ENCODE measurements at places on chromosomes 12 and 14.

DNA sequence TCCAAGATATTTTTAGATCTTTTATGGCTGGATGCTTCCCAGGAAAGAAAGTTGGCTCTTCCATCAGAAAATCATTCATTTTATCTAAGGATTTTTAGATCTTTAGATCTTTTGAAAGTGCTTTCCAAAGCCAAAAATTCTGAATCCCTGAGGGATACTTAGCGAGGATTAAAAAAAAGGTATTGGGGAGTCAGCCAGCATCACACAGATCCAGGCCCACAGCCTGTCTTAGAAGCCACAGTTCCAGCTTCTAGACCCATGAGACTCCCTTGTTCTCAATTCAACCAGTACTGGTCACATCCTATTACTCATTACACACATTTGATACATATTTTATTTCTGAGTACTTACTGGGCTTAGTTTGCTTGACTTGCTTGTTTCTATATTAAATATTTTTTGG, 49.9 kb downstream of the TSPAN8 start:
- DNase-seq = no peak

GRCh38 chr12:6664902-6665301, 2.0 kb upstream of the ING4 start:
- DNase-seq = no peak

DNA sequence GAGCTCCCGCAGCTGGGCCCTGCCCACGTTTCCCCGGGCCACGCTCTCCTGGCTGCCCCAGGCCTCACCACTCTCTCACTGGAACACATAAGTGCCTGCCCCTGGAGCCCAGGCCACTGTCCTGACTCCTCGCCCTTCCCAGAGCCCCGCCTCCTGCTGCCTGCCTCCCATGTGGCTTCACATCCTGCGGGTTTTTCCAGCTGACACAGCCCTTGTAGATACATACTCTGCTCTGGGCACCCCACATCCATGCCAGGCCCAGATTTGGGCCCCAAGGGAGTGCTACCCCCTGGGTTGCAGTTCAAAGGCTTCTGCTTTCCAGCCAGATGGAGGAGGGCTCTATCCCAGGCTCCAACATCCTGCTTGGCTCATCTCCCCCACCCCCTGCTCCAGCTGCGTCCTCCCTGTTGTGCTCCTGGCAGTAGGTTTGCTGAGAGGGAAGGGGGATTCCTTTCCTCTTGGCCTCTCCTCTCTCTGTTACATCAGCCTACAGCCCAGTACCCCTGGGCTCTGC, 60.1 kb downstream of the TSPAN9 start:
- no peak for DNase-seq

GRCh38 chr12:93783832-93784231, 106.7 kb downstream of the CRADD start:
- DNase-seq = no peak

DNA sequence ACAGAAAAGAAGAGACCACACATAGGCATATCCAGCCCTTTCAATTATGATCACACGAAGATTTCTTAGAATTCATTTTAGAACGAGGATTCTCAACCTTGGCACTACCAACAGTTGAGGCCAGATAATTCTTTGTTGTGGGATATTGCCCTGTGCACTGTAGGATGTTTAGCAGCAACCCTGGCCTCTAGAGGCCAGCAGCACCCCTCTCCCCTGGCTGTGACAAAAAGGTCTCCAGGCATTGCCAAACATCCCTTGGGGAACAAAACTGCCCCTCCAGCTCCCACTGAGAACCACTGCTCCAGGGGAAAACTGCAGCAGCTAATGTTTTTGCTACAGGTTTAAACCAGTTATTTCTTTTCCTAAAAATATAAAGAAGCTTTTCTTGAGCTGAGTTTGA, 7.1 kb downstream of the NT5DC3 start:
- no peak for DNase-seq

- DNase-seq = no peak
Observed at GRCh38 chr12:131842169-131842568, 14.0 kb downstream of the MMP17 start.

- no peak for DNase-seq
Observed at GRCh38 chr12:72075891-72076557, 137.4 kb downstream of the TPH2 start.

DNA sequence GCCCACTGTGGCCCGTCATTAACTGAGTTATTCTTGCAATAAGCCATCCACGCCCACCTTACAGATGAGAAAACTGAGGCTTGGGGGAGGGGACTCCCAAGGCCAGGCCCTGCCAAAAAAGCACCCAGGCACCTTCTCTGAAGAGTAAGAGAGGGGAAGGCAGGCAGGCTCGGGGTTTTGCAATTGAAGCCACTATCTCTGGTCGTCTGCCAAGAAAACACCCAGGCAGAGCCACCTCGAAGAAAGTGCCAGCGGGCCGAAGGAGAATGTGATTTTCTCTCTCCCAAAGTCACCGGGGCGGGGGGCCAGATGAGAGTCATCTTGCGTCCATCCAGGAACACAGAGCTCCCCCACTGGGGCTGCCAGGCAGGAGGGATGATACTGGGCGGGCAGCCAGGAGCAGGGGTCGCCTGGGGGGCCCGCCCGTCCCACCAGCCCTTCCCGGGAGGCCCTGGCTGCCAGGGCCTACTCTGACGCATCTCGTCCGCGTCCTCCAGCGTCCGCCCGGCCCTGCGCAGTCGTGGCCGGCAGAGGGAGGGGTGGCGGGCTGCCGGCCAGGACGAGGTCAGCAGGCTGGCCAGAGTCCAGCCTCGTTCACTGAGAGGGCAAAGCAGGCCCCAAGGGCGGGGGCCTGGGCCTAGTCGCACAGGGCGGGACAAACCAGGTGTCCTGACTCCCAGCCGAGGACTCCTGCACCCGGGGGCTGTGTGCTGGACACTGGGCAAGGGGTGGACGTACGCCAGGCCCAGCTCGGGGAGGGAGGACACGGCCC, 74.3 kb downstream of the RFLNA start:
- no peak for DNase-seq

- no peak for DNase-seq
Observed at GRCh38 chr12:132657004-132657727, 30.0 kb downstream of the POLE start.
